Fibroblast of skin of right quadriceps (primary cell): ENCODE measurements at places on chromosomes 7 and 10.

DNA sequence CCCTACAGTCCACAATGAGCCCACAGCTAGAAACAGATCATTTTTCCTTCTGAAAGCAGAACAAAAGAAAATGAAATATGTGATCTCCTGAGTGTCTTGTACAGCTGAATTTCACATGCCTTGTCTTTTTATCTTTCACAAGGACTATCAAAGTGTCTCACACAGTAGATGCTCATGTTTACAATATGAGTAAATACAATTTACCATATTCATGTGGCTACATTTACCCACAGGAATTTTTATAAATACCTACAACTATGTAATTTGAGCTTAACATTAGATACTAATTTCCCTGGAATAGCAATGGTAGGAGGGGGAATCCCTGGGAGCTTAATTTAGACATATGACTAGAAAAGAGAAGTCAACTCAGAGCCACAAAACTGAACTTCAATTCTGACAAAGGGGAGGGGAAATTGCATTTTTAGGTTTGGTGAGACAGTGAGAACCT lies 186.2 kb downstream of the MACC1 start:
- peak; percentile 77 for DNase-seq

GRCh38 chr10:90969947-90970673 lies 49.2 kb upstream of the ANKRD1 start:
- peak; percentile 56 for DNase-seq

GRCh38 chr7:5349437-5350173 lies 66.9 kb downstream of the SLC29A4 start:
- no peak for DNase-seq

GRCh38 chr7:130365511-130366441 lies 14.5 kb upstream of the CPA1 start:
- DNase-seq, result peak; percentile 94

- no peak for DNase-seq
Measured at GRCh38 chr7:149868623-149869290, 5.0 kb upstream of the ATP6V0E2 start.

DNA sequence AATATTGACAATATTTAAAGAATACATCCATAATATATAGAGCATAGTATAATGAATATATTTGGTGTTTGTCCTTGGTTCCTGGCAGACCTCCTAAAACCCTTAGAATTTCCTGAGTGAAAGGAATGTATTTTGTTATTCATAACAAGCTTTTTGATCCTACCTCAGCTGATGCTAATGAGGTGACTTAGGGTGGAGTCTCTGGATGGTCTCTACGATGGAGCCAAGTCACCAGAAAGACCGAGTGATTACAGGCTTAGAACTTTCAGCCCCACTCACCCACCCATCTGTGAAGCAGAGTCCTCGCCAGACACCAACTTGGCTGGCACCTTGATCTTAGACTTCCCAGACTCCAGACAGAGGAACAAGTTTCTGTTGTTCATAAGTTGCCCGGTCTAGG lies 35.9 kb downstream of the UPF2 start:
- DNase-seq, result no peak

DNA sequence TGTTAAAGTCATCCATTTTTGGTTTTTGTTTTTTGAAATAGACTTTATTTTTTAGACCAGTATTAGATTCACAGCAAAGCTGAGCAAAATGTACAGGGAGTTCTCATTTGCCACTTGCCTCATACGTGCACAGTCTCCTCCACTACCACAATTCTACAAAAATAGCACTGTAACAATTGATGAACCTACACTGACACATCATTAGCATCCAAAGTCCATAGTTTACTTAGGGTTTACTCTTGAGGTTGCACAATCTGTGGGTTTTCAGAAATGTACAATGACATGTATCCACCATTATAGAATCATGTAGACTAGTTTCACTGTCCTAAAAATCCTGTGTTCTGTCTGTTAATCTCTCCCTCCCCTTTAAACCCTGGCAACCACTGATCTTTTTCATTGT lies 125.8 kb upstream of the PDSS1 start:
- DNase-seq, result no peak

DNA sequence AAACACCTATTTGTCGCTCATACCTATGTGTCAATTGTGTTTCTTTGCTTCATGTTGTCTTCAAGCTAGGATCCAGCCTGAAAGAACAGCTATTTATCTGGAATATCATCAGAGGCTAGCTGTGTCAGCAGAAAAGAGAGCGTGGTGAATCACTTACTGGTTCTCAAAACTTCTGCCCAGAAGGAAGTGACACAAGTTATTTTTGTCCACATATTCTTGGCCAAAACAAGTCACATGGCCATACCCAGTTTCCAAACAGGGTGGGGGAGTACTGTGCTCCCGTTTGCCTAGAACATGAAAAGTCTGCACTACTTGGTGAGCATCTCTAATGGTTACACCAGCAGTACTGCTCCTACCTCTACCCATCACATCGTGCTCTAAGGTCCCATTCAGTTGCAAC lies 160.9 kb upstream of the CSTF2T start:
- DNase-seq, result peak; percentile 39

DNA sequence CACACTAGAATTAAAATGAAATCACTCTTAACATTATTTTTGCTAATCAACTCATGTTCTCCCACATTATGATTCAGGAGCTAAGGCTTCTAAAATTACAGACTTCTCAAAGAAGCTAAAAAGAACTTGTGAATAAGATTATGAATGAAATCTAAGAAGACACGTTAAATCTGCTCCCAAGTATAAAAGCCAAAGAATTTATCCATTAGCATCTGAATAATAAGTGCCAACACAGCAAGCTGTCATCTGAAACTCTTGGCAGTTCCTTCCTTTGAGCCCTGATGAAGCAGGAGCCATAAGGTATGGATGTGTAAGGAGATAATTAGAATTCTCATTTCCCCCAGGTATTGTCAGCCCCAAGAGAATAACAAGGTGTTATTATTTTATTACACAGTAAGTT lies 50.3 kb downstream of the TPK1 start:
- no peak for DNase-seq

GRCh38 chr7:20157456-20157855 lies 59.7 kb downstream of the MACC1 start:
- no peak for DNase-seq

- DNase-seq, result no peak
Measured at GRCh38 chr10:13632884-13633440, 46.2 kb downstream of the PRPF18 start.

GRCh38 chr10:10630782-10631181 lies 386.9 kb upstream of the CELF2 start:
- no peak for DNase-seq

- peak; percentile 34 for DNase-seq
Measured at GRCh38 chr7:77940647-77941046, 142.1 kb downstream of the PHTF2 start.

DNA sequence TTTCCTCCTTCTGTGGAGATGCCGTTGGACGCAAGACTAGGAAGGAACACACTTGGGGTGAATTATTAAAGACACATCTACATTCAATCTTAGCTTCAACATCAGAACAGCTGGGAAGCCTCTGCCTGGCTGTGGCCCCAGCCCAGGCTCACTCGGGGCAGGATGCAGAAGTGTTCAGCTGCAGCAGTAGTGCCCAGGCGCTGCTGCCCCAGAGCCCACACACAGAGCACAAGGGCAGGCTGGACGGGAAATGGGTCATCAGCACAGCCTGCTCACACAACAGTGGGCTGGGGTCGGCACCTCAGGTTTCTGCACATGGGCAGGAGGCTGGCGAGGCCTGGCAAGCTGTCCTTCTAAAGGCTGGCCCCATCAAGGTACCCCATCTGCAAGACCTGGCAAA lies 42.5 kb downstream of the NOD1 start:
- DNase-seq, result no peak

DNA sequence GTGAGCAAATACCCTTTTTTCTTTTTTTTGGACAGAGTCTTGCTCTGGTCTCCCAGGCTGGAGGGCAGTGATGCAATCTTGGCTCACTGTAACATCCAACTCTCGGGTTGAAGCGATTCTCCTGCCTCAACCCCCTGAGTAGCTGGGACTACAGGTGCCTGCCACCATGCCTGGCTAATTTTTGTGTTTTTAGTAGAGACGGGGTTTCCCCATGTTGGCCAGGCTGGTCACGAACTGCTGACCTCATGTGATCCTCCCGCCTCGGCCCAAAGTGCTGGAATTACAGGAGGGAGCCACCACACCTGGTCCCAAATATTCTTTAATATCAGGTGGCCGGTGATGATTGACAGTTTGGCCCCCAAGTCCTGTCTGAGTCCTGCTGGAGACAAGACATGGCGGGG lies 6.6 kb downstream of the LAT2 start:
- no peak for DNase-seq

- DNase-seq, result no peak
Measured at GRCh38 chr10:96512524-96513304, 1.0 kb downstream of the TLL2 start.

GRCh38 chr10:13614530-13615332 lies 28.0 kb downstream of the PRPF18 start:
- peak; percentile 75 for DNase-seq

DNA sequence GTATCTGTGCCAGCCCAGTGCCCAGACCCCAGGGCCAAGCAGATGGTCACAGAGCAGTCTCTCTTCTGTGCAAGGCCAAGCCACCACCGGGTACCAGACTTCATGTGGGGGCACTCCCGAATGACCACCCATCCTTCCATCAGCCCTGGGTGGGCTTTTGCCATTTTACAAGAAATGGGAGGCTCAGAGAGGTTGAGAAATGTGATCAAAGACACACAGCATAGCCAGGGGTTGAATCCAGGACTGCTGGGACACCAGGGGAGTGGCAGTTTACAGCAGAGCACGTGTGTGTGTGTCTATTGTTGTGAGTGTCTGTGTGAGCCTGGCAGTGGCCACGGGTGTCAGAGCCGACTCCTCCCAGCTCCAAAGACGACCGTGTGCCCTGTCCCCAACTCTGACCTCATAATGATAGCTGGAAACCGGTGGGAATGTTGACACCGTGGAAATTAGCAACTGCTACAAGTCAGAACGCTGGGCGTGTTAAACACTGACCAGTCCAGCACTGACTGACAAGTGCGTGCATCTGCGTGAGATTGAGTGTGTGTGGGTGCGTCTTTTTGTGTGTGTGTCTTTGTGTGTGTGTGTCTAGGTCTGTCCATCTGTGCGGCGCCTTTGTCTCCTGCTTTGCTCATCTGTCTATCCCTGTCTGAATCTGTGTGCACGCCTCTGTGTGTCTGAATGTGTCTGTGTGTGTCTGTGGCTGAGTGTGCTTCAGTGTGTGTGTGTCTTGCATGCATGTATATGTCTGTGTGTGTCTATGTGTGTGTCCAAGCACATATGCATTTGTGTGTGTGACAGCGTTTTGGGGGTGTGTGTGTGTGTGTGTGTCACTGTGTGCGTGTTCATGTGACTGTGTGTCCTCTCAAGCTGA lies 17.2 kb upstream of the SLC29A4 start:
- no peak for DNase-seq

DNA sequence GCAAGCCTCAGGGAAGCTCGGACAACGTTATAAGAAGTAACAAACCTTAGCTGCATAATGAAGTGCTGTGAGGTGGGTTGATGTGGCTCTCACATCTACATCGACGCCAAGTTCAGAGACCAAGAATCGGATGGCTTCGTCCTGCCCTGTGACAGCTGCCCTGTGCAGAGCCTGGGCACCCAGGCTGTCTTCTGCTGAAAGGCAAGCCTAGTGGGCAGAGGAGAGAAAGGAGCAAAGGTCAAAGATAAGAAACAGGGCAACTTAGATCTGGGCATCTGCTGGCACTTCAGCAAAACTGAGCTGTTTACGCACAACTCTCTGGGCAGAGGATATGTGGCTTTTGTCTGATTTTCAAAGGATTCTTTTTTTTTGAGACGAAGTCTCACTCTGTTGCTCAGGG lies 6.7 kb downstream of the ANKRD16 start:
- DNase-seq, result no peak

GRCh38 chr7:2613931-2614600 lies 17.7 kb upstream of the TTYH3 start:
- DNase-seq, result no peak

DNA sequence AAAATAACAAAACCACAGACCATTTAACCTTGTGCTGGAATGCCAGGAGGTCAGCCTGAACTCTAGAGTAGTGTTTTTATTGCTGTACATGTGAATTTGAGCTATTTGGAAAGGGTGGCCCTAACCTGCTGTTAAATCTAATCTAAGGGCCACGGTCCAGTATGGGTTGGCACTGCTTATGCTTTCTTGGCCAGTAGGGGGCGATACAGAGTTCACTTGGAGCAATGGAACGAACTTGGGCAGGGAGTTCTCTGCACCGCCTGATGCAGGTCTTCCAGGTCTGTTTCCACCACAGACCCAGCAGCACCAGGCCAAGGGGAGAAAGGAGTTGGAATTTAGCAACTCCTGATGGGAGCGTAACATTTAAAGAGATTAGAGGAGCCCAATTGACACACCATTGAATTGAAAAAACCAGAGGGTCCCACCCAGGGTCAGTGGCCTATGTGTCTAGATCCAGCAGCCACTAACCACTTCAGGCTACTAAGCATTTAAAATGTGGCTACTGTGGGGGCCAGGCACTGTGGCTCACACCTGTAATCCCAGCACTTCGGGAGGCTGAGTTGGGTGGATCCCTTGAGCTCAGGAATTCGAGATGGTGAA lies 75.7 kb upstream of the EFCAB10 start:
- no peak for DNase-seq

GRCh38 chr7:30845426-30846135 lies 66.1 kb upstream of the AQP1 start:
- DNase-seq, result peak; percentile 40

DNA sequence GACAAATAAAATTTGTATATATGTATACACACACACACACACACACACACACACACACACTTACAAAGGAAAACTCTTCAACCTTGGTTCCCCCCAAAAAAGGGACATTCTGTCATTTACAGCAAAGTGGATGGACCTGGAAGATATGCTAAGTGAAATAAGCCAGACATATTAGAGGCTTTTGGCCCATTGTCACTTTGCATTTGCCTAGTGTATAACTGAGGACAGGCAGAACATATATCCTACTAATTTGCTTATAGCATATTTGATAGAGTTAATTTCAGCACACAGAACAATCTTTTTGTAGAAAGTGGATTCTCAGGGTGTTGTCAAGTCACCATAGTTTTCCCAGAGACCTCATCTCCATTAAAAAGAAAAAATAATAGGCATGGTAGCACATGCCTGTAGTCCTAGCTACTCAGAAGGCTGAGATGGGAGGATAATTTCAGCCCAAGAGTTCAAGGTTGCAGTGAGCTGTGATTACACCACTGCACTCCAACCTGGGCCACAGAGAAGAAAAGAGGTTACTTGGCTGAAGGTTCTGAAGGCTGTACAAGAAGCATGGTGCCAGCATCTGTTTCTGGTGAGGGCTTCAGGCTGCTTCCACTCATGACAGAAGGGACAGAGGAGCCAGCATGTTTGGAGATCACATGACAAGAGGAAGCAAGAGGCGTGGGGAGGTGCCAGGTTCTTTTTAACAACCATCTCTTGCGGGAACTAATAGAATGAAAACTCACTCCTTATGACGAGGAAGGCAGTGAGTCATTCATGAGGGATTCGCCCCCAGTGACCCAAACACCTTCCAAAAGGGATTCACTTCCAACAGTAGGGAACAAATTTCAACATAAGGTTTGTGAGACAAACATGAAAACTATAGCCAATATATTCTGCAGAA lies 135.6 kb downstream of the TMEM168 start:
- peak; percentile 1 for DNase-seq

- no peak for DNase-seq
Measured at GRCh38 chr7:600149-601035, 80.7 kb upstream of the PDGFA start.
